ENCODE measurements at places on chromosomes 11 and 22. TPM values are rescaled to one million over a fixed set of nuclear protein-coding genes. Genes with fewer than 3 reads are reported as not detected.

Gene LTO1
- 10.5 TPM for total RNA-seq

GRCh38 chr22:23903328-23903971 is 9.3 kb downstream of the MIF start:
- DNase-seq: no peak

DNA sequence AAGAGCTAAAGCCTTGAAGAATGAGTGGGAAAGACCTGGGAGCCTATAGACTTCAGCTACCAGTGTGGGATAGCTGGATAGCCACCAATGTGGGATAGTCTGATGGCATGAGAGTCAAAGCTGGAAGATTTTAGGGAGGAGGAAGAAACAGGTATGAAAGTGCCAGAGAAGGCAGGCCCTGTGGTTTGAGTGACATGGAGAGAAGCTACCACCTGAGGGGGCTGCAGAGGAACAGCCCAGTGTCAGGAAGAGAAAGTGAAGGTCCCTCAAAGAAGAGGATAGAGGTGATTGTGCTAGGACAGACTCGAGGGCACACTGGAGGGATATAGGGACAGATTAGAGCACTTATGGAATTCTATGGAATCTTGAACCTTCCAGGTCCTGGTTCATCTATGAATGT is 23.1 kb upstream of the PAX6 start:
- DNase-seq: no peak

DNA sequence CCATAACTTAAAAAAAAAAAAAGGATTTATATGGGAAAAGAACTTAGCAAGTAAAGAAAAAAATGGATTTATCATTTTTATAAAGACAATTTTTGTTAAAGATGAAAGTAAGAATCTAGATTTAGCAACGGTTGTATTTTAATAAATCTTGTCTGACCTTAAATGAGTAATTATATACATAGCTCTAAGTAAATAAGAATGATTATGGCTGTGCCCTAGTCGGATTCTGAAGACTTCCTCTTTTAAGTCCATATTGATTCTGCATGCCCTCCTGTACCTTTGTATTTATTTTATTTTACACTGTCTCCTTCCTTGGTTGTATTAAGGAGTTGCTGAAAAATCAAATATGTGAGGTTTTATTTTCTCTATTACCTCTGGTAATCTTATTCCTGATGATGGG is 7.1 kb downstream of the RBX1 start:
- DNase-seq: no peak
